ENCODE measurements at places on chromosomes 7 and 10.
A peak's percentile ranks its signal among the peaks of the same experiment; 100 is the strongest.

DNA sequence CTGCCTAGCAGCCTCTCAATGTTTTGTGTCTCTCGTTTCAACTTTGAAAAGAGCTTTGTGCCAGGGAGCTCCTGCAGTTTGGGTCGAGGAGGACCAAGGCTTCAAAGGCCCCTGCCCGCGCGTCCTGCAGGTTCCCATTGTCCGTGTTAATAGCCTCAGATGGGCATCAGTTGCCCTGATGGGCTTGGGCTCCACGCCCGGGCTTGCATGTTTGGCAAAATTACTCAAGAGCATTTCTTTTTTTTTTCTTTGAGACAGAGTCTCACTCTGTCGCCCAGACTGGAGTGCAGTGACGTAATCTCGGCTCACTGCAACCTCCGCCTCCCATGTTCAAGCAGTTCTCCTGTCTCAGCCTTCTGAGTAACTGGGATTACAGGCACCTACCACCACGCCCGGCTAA is 636.6 kb downstream of the SDK1 start:
- no peak for DNase-seq

DNA sequence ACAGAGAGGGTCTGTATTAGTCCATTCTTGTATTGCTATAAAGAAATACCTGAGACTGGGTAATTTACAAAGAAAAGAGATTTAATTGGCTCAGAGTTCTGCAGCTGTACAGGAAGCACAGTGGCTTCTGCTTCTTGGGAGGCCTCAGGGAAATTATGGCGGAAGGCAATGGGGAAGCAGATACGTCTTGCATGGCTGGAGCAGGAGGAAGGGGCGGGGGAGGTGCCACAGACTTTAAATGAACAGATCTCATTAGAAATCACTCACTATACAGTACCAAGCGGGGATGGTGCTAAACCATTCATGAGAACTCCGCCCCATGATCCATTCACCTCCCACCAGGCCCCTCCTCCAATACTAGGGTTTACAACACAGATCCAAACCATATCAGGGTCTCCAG is 3.7 kb upstream of the CALU start:
- peak; percentile 51 for DNase-seq

DNA sequence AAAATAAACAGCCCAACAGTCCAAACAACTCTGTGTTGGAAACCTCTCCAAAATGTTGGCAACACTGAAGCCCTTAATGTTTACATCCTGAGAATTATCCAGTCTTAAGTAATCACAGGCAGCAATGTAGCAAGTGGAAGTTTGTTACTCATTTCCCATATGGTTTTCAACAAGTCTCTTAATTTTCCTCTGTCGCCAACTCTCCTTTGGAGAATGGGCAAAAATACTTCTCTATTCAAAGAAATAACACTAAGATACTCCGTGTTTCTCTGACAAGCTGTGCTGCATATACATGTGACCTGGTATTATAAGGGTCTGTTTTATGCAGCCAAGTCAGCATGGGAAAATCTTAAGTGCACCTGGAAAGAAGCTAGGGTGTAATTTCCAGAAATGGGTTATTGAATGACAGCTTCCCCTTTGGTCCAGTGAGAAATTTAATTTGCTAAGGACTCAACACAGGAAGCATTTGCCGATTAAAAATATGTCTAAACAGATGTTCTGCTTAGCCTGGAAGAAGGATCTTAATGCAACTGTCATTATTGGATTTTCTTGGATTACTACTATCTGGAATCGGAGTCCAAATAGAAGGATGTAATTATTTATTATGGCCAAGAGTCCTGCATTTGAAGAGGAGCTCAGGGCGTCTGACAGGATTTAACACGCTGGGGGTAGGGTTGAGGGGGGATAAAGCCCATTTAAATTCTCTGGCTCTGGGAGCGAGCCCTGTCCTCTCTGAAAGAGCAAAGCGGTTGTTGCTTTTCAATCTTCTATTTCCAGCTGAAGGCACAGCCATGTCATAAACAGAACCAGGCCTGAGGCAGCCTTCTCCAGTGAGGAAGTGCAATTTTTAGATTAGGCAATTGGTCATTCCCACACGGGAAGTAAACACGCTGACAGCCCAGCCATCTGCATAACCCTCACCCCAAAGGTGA is 73.1 kb downstream of the TLL2 start:
- DNase-seq: no peak

- DNase-seq: no peak
These were observed 3.7 kb downstream of the NPC1L1 start for GRCh38 chr7:44537442-44537841.

DNA sequence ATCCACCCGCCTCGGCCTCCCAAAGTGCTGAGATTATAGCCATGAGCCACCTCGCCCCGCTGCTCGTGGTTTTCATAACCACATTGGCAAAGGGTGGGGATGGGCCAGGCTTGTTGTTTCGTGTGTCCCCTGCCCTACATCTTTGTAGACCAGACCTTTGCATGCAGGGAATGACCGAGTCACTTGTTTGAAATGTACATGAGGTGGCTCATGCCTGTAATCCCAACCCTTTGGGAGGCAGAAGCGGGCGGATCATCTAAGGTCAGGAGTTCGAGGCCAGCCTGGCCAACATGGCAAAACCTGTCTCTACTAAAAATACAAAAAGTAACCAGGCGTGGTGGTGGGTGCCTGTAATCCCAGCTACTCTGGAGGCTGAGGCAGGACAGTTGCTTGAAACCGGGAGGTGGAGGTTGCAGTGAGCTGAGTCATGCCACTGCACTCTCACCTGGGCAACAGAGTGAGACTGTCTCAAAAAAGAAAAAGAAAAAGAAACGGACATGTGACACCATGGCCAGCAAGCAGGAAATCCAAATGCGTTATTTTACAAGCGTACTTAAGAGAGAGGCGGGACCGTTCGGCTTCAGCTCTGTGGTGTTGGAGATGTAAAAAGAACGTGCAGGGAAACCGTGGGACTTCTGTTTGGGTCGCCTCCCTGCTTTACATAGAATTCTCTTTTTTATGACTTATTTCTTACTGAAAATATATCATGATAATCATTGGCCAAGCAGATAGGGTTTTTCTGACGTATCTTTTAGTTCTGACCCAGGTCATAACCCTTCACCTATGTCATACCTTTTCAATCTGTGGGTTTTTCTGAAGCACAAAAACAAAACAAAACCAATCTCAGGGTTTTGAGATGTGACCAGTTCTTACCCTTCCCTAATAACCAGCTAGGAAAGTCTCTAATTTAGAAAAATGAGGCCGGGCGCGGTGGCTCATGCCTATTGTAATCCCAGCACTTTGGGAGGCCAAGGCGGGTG is 45.1 kb downstream of the WIPI2 start:
- DNase-seq: peak; percentile 53

DNA sequence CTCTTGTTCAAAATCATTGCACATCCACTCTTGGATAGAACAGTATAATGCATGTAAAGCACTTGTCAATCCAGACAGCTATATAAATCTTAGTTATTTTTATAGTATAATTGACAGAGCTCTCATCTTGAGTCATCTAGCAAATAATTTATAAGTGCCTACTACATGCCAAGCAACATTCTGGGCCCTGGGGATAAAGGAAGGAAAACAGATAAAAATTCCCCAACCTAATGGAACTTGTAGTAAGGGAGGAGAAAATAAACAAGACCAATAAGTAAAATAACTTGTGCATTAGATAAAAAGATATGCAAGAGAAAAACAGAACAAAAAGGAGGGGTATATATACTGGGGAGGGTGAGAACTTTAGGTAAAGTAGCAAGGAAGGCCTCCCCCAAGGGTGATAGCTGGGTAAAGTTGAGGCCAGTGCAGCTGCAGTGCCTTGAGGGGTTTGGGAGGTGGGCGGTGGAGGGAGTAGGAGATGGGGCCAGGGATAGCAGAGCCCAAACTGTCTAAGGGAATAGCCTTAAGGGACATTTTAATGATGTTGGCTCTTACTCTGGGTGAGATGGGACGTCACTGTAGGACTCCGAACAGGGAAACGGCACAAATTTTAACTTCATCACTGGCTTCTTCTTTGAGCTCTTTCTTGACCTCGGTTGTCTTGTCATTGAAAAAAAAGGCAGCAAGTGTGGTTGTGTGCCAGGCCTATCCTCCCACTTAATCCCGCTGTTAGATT is 79.3 kb upstream of the SEC61G start:
- no peak for DNase-seq
